CD4-positive, alpha-beta T cell treated with Interleukin-17A for 4 hours (primary cell): ENCODE measurements at places on chromosomes 7 and 10.

- DNase-seq, result no peak
Measured at GRCh38 chr7:107951172-107951787, 51.7 kb downstream of the LAMB1 start.

DNA sequence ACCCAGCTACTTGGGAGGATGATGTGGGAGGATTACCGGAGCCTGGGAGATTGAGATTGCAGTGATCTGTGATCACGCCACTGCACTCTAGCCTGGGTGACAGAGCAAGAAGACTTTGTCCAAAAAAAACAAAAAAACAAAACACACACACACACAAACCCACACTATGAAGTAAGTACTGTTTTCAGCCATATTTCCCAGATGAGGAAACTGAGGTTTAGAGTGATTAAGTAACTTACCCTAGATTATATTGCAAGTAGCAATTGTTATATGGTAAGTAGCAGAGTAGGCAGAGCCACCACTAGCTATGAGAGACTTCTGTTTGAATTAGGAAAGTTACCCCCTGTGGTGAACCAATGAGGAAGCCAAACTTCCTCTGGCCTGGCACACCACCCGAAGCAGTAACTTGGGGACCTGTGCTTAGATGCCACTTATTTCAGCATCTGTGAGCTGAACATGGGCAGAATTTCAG lies 61.9 kb downstream of the MCU start:
- DNase-seq, result no peak

GRCh38 chr10:132590094-132590751 lies 52.6 kb downstream of the INPP5A start:
- no peak for DNase-seq

DNA sequence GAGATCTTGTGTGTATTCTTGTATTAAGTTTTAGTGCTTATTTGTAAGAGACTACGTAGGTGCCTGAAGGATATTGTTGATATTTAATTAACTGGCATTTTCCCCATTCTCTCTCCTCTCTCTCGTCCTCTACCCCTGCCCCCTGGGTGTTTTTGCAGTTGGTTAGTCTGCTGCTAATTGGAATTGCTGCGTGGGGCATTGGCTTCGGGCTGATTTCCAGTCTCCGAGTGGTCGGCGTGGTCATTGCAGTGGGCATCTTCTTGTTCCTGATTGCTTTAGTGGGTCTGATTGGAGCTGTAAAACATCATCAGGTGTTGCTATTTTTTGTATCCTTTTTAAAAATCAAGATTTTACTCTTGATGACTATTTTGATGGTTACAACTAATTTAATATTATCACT lies 22.5 kb downstream of the TSPAN13 start:
- DNase-seq, result no peak

DNA sequence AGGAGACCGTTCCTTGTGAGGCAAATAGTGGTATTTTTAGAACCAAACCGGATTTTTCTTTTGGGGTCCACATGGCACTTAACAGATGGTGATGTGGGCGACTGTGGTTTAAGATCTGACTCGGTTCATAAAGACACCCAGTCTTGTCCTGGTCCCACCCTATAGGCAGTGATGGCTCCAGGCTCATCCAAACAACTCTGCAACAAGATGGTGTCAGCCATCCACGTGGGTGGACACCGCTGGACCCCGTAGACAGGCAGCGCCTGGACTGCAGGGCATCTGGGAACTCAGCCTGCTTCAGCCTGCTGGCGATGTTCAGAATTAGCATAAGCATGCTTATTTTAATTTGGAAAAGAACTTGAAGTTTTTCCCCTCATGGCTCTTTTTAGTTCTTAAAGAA lies 258.4 kb upstream of the FZD1 start:
- DNase-seq, result no peak

- no peak for DNase-seq
Measured at GRCh38 chr7:51602376-51602775, 285.8 kb upstream of the COBL start.

DNA sequence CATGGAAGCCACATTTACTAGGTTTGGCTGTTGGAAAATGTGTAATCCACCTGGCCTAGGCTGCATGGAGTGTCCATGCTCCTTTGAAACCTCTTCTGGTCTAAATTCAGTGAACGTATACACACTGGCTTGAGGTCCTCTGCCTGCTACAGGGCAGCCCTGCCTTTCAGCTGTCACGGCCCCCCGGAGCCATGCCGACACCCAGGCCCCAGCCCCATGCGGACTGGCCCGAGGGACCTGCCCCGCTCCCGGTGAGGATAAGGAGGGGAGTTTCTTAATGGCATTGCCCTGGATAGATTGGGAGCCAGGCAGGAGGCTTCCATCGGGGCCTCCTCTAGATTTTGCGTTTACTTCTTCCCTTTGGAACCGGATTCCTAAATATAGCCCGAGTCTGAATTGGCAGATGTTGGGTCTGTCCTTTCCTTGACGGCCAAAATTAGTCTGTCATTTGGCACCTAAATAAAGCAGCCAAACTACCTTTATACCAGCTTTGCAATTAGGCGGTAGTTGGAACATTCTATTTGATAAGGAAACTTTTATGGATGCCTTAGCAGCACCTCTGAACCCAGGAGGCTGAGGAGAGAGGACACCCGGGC lies 72.1 kb upstream of the SH2B2 start:
- no peak for DNase-seq

- no peak for DNase-seq
Measured at GRCh38 chr10:123677556-123677955, 11.4 kb downstream of the GPR26 start.

- DNase-seq, result peak; percentile 38
Measured at GRCh38 chr10:125060826-125061556, 99.4 kb downstream of the CTBP2 start.

- no peak for DNase-seq
Measured at GRCh38 chr7:127886248-127886647, 145.0 kb downstream of the LRRC4 start.

- DNase-seq, result peak; percentile 15
Measured at GRCh38 chr7:132577206-132578049, 1.2 kb upstream of the PLXNA4 start.

- DNase-seq, result no peak
Measured at GRCh38 chr7:155785536-155785935, 26.7 kb downstream of the SHH start.

DNA sequence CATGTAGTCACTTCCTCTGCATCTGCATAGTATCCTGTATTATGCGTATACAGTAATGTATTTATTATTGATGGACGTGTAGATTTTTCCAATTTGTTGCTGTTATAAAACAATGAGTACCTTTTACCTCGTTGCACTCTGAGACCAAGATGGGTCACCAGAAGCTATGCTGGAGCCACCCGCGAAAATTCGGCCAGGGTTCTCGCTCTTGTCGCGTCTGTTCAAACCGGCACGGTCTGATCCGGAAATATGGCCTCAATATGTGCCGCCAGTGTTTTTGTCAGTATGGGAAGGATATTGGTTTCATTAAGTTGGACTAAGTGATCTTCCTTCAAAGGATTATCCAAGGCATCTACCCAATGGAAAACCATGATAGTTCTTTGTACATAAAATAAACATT lies 1.0 kb downstream of the PSMC2 start:
- no peak for DNase-seq
